ENCODE measurements at places on chromosomes 6 and 20. TPM values are rescaled to one million over a fixed set of nuclear protein-coding genes. Genes with fewer than 3 reads are reported as not detected.

DNA sequence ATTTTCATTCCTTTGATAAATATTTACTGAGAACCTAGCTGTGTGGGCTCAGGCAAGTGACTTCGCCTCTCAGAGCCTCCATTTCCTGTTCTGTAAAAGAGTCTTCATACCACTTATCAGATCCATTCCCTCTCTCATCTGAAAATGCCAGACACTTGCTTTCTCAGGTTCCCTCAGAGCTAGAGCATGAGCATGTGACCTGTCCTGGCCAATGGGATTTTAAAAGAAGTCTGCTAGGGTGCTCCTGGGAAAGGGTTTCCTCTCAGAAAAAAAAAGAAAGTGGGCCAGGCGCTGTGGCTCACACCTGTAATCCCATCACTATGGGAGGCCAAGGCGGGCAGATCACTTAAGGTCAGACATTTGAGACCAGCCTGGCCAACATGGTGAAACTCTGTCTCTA is 5.3 kb downstream of the KCNB1 start:
- H3K27me3 ChIP-seq: no peaks in the 10 kb centered on the region
- H3K4me3 ChIP-seq: no peak overlapping the region
- no peaks in the 10 kb centered on the region for H3K4me1 ChIP-seq

DNA sequence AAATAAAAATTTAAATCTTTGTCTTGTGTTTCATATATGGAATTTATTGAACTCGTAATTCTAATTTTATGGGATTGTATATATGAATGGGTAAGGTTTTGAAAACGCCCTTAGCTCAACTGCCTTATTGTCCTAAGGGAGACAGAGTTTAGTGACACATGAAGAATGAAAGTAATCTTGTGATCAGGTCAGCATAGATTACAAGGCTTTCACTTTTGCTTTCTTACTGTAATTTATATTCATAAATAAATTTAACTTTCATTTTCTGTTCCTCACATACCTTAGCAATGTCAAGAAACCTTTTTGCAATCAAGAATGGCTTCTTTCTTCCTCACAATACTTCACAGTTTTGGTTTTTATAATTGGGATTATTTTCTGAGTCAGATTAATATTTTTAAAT is 14.4 kb downstream of the KPNA5 start:
- H3K27ac ChIP-seq: no peak overlapping the region
- no peak for DNase-seq
- H3K4me3 ChIP-seq: no peak overlapping the region
- peaks cover 22% of the 10 kb centered on the region for H3K4me1 ChIP-seq
- H3K36me3 ChIP-seq: peaks cover 45% of the 10 kb centered on the region

DNA sequence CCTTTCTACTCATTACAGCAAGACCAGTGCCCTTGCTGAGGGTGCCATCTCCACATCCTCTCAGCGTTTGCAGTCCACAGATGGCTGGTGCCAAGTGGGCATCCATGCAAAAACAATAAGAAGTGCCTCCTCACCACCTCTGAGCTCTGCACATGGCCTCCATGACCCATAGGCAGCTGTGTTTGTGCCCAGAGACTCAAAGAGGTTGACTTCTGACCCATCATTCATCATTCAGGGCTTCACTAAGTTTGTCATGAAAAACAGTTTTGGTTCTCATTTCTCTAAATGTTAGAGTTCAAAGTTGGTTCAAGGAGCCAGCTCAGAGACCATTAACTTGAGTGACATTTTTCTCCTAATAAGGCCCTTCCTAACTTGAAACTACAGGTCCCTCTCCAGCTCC is 512.6 kb upstream of the MAP3K7 start:
- DNase-seq: no peak
- no peak overlapping the region for H3K4me3 ChIP-seq
- H3K36me3 ChIP-seq: no peaks in the 10 kb centered on the region

GRCh38 chr6:167150941-167151549 is 6.7 kb downstream of the GPR31 start:
- no peak overlapping the region for H3K27ac ChIP-seq
- DNase-seq: no peak
- H3K36me3 ChIP-seq: no peaks in the 10 kb centered on the region
- no peaks in the 10 kb centered on the region for H3K27me3 ChIP-seq
- peaks cover 19% of the 10 kb centered on the region for H3K4me1 ChIP-seq
- H3K4me3 ChIP-seq: no peak overlapping the region

DNA sequence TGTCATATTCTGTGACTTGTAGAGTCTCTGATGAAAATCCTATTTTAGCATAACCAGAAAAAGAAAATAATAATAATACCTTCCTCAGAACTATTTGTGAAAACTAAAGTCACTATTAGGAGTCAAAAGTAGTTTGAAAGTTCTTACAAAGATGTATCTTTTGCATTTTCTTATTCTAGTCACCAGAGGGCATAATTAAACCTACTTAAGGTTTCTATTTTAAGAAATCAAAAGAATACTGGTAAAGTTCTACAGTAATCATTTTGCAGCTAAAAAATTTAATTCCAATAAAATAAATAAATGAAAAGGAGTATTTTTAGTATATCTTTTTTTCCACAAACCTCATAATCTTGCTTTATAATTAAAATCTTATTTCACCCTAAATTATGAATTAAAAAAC is 28.0 kb upstream of the MCM9 start:
- H3K4me1 ChIP-seq: peaks cover 4% of the 10 kb centered on the region
- peak; percentile 48 for DNase-seq
- H3K27ac ChIP-seq: no peak overlapping the region
- H3K36me3 ChIP-seq: no peaks in the 10 kb centered on the region
- no peak overlapping the region for H3K4me3 ChIP-seq

DNA sequence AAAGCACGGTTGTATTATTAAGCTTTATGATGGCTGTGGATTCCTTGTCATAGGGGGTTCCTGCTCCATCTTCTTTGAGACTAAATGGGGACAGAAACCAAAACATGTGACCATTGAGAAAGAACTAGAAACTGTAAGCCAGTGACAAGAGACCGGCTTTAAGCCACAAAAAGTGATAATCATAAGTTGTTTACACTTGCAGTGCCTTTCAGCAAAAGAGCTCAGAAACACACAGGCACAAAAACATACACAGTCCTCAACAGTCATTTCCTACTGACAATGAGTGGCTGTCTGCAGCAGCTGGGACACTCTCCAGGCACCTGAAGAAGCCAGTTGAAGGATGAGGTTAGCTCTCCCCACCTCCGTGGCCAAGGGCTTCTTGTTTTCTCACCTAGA is 20.0 kb upstream of the UBE2J1 start:
- no peak overlapping the region for H3K4me3 ChIP-seq
- no peak for DNase-seq
- no peak overlapping the region for H3K27ac ChIP-seq
- no peaks in the 10 kb centered on the region for H3K4me1 ChIP-seq

- no peaks in the 10 kb centered on the region for H3K27me3 ChIP-seq
- no peaks in the 10 kb centered on the region for H3K4me1 ChIP-seq
- H3K4me3 ChIP-seq: no peak overlapping the region
- DNase-seq: no peak
- no peak overlapping the region for H3K27ac ChIP-seq
- no peaks in the 10 kb centered on the region for H3K36me3 ChIP-seq
Measured at GRCh38 chr6:71979911-71980310, 93.6 kb downstream of the RIMS1 start.

GRCh38 chr20:4369798-4370124 is 351.9 kb upstream of the PRND start:
- no peak overlapping the region for H3K4me3 ChIP-seq
- H3K36me3 ChIP-seq: no peaks in the 10 kb centered on the region
- no peaks in the 10 kb centered on the region for H3K4me1 ChIP-seq
- no peak for DNase-seq
- H3K27ac ChIP-seq: no peak overlapping the region

DNA sequence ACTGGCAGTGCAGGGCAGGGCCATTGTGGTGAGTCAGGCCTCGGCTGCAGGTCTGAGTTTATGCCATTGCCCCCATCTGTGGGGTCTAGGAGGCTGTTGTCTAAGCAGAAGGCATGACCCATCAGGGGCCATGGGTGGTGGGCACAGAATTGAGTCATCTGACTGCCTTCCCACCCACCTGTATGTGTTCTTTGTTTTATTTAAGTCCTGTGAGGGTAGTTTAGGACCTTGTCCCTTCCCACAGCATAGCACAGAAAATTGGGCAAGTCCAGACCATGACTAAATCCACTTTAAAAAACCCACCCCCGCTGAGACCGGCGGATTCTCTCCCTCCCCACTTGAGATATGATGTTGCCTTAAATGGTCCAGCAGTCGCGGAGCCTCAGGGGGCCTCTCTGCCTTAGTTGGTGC is 40.3 kb downstream of the ERMARD start:
- H3K4me3 ChIP-seq: no peak overlapping the region
- DNase-seq: no peak
- H3K4me1 ChIP-seq: peaks cover 13% of the 10 kb centered on the region
- no peaks in the 10 kb centered on the region for H3K36me3 ChIP-seq

DNA sequence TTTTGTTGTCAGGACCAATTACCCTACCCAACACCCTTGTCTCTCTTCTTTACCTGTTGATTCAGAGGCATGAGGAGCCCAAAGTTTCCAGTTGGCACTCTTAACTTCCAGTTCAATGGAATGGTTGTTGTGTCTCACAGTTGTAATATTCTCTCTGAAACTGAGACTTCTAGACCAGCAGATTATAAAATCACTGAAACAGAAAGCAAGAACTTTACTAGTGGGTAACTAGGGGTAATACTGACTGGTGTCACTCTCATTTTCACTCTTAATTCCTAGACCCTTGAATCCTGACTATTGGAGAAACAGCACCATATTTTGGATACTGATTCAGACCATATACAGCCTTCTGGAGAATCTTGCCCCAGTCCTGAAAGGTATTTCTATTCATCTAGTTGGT is 140.2 kb upstream of the MMS22L start:
- H3K4me1 ChIP-seq: no peaks in the 10 kb centered on the region
- DNase-seq: no peak
- no peaks in the 10 kb centered on the region for H3K27me3 ChIP-seq
- no peak overlapping the region for H3K27ac ChIP-seq
- H3K36me3 ChIP-seq: no peaks in the 10 kb centered on the region

DNA sequence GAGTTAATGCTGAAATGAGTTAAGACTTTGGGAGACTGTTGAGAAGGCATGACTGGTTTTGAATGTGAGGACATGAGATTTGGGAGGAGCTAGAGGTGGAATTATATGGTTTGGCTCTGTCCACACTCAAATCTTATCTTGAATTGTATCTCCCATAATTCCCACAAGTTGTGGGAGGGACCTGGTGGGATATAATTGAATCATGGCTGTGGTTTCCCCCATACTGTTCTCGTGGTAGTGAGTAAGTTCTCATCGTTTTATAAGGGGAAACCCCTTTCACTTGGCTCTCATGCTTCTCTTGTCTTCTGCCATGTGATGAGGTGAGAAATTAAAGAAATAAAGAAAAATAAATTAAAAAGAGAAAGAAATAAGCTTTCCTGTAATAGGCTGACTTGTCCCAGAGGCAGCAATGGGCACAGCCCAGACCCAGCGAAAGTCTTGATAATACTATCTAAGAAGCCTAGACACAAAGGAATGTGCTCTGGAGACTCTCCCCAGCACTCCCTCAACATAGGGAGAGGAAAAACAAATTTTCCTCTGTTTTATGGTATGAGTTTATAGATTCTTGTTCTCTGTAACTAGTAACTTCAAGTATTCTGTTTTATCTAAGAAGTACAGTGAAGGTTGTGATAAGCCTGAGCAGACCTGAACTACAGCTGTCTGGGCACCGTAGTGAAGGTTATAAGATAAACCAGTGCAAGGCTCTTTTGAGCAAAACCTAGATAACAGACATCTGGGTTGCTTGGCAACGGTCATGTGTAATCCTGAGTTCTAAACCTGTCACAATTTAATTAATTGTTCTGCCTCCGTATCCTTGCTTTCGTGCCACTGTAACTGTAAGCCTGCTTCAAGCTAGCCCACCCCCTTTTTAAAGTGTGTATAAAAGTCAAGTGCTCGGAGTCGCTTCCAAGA is 88.9 kb upstream of the ECI2 start:
- no peak for DNase-seq
- H3K36me3 ChIP-seq: no peaks in the 10 kb centered on the region
- no peak overlapping the region for H3K4me3 ChIP-seq

- no peak for DNase-seq
- H3K4me1 ChIP-seq: no peaks in the 10 kb centered on the region
- no peaks in the 10 kb centered on the region for H3K36me3 ChIP-seq
- H3K27ac ChIP-seq: no peak overlapping the region
Measured at GRCh38 chr6:64034910-64035655, 399.5 kb downstream of the PHF3 start.

The HAO1 gene
- not detected for total RNA-seq

The VGLL2 gene
- total RNA-seq: not detected

The TSHZ2 gene
- total RNA-seq: 0.11 TPM

The HSPA12B gene
- not detected for total RNA-seq

The RAD21L1 gene
- not detected for total RNA-seq

The FAM83B gene
- total RNA-seq: not detected

The SLC29A1 gene
- total RNA-seq: 26.9 TPM

The BPIFA3 gene
- total RNA-seq: not detected

The EYS gene
- total RNA-seq: not detected

The RSPO3 gene
- total RNA-seq: not detected

The C6orf163 gene
- 3.1 TPM for total RNA-seq

Data from Karpas-422 (cell line).